Daoy (cell line): ENCODE measurements at places on chromosomes 4 and X. TPM values are rescaled to one million over a fixed set of nuclear protein-coding genes. Genes with fewer than 3 reads are reported as not detected.

The TLL1 gene
- not detected in 2 replicates for total RNA-seq

The WNK3 gene
- total RNA-seq = 3.6 and 4.0 TPM in 2 replicates

GRCh38 chrX:101257448-101258258 lies 33.5 kb downstream of the TAF7L start:
- peak; percentile 8 for DNase-seq

GRCh38 chr4:80202190-80202711 lies 4.9 kb downstream of the PRDM8 start:
- peak; percentile 28 for DNase-seq

DNA sequence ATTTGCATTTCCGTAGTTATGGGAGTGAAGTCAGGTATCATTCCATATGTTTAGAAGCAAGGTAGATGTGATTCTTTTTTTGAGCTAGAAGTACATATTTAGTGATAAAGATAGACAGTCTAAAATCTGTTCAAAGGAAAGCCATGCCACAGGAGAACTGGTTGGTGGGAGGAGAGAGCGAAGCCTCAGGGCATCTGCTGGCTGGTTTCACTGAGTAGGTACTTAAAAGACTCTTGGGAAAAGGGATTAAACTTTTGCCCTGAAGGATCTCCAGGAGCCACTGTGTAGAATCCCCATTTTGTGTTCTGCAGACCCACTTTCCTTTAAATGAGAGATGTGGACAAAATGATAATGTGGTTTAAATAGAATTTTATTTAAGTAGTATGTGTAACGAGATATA lies 89.6 kb downstream of the SHROOM2 start:
- DNase-seq = no peak
